Sigmoid colon (tissue), 7 donors: ENCODE measurements at places on chromosomes 5 and 9. TPM values are rescaled to one million over a fixed set of nuclear protein-coding genes. Genes with fewer than 3 reads are reported as not detected.

LMBRD2 gene
- 16.1 TPM for total RNA-seq

CENPH gene
- 1.3 TPM for total RNA-seq

HSPA5 gene
- total RNA-seq, result 55.6 TPM

SCGB3A2 gene
- not detected for total RNA-seq

TEK gene
- 8.9 TPM for total RNA-seq

TAF11L10 gene
- total RNA-seq, result not detected

MARCHF11 gene
- total RNA-seq, result not detected

PCDHGB1 gene
- total RNA-seq, result 2.5 TPM

TAL2 gene
- not detected for total RNA-seq

AQP3 gene
- 4.4 TPM for total RNA-seq

OR1Q1 gene
- total RNA-seq, result not detected

DNA sequence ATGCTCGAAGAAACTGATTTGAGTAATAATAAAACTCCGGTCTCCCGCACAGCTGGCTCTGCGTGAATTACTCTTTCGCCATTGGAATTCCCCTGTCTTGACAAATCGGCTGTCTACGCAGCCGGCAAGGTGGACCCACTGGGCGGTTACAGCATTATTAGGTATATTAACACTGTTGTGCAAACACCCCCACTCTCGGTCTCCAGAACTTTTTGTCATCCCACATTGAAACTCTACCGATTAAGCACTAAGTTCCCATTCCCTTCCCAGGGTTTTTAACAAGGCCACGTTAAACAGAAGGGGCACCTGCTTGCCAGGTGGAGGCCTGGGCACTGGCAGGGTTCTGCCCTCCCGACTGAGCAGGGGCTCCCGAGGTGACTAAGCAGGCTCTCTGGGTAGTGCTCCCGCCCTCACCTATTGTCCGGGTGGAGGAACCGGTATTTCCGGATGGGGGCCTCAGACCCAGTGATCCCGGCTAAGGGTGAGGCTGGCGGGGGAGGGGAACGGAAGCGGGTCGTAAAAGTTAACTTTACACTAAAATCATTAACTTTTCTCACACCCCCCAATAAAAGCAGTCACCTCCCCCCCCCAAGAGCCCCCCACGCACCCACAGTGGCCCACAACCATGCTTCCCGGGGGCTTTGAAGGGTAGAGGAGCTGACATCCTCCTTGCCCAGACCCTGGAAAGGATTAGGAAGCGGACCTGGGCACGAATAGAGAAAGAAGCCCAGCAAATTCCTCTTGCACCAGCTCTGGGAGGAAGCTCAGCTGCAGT, 53.5 kb upstream of the TJP2 start:
- no peak for DNase-seq

DNA sequence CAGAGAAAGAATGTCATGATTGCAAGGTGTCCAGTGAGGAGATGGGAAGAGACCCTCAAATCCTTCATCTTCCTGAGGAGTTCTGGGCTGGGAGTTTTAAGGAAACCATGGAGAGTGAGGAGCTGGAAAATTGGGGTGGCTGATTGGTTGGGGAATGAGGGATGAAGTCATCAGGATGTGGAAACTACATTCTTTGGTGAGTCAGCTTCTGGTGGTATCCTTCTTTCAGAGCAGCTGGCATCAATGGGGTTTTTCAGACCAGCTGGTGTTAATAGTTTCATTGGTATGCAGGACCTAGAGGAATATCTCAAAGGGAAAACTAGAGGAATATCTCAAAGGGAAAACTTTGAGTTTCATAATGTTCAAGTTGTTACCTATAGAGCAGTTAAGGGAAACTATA, 45.2 kb downstream of the RNF180 start:
- DNase-seq, result no peak

GRCh38 chr5:173187054-173187743, 42.9 kb downstream of the BNIP1 start:
- DNase-seq, result no peak

- peak; percentile 86 for DNase-seq
Measured at GRCh38 chr5:10331341-10331796, 22.1 kb upstream of the MARCHF6 start.

DNA sequence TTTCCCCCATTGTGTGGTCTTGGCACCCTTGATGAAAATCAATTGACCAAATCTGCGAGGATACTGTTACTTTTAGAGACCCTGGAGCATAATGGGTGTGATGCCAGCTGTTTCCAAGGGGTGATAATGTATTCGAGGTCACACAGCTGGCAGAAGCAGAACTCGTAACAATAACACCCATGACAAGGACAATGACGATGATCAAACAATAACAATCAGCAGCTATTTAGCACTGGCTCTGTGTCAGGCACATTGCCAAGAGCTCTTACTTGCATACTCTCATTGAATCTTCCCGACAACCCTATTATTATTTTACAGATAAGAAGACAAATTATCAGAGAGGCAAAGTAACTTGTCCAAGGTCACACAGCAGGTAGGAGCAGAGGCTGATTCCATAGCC, 223.7 kb upstream of the MSX2 start:
- no peak for DNase-seq

GRCh38 chr5:19565466-19565865, 422.5 kb downstream of the CDH18 start:
- DNase-seq, result no peak

DNA sequence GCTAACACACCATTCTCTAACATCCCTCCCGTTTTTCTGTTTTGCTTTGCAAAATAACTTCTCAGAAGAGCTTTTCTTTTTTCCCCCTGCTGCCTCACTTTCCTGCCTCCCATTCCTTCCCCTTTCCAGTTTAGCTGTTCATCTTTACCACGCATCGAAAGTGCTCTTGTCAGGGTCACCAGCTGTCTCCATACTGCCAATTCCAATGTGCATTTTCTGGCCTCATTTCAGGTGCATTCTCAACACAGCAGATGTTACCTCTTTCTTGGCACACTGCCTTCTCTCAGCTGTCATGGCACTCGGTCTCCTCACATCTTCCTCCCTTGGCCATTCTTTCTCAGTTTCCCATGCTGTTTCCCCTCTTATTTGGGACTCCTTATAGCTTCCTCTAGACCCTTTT, 9.5 kb downstream of the ARSK start:
- no peak for DNase-seq

DNA sequence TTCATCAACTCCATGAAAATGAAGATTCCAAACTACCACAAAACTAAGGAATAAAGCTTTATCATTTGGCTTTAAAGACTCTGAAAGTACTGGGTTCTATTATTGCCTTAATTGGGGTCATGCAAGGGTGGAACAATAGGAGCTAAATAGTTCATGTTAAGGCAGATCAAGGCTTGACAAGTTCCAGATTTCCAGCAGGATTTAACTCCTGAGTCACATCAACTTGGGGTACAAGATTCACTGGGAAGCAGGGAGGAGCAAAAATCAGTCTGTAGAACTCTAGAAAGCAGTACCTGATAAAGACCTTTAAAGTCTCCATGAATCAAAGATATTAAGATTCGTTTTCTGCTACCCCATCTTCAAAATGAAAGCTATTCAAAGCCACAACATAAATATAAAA, 41.9 kb upstream of the GLRX start:
- no peak for DNase-seq

DNA sequence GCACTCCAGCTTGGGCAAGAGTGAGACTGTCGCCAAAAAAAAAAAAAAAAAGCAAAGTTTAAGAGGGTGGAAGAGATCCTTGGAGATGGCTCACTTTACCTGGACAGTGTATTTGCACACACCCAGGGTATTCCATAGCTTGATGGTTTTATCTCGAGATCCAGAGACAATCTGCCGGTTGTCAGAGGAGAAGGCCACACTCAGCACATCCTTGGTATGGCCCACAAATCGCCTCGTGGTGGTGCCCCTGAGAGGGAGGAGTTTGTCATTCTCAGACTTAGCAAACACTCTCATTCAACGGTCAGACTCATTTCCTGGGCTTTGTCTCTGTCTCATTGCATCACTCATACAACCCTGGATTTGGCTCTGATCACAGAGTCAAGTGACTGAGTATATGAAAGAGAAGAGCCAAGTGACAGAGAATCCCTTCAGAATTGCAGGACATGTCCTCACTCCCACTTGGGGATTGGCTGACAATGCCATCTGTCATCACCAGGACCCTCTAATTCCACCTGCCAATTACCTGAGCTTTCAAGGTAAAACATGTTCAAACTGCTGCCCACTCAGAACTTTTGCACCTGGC, 2.2 kb downstream of the RACK1 start:
- peak; percentile 50 for DNase-seq

GRCh38 chr5:38403877-38404635, 145.7 kb downstream of the EGFLAM start:
- no peak for DNase-seq

- DNase-seq, result no peak
Measured at GRCh38 chr5:146799671-146800070, 78.9 kb downstream of the PPP2R2B start.

GRCh38 chr5:132060501-132061161, at the start of gene IL3:
Gene IL3, plus strand, starts transcription at chr5:132060655. Its CDS starts 52 bp downstream, at chr5:132060707.
- DNase-seq, result peak; percentile 26

DNA sequence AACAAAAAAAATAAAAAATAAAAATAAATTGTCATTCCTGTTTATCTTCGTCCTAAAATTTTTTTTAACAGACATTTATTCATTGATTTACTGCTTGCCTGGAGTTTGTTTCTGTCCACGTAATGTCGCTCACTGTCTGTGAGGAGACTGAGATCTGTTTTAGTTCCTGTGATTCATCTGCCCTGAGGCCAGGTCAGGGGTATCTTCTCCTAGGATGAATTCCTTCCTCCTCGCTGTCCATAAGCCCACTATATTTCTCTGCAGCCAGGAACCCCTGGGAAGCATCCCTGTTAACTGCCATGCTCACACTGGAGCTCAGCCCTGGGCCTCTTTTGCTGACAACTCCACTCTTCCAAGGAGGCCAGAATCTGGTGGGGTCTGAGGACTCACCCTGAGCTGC, 682.0 kb downstream of the MTRR start:
- no peak for DNase-seq

GRCh38 chr9:7115606-7116005, 357.8 kb downstream of the KDM4C start:
- DNase-seq, result no peak

DNA sequence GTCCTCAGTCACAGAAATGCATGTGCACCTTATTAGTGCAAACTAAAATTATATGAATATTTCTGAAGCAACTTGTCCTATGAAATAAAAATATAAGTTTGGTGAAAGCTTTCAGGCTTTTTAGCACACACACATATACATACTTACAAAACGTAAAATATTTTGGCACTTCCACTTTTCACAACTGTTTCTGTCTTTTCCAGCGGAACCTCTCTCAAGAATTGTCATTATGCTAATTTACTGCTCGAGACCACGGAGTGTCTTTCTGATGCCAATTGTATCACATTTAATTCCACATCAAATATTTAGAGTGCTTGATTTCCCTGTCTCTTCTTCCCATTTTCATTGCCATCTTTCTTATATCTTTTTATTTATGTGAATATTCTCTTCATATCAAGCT, 100.4 kb downstream of the MEF2C start:
- DNase-seq, result no peak

DNA sequence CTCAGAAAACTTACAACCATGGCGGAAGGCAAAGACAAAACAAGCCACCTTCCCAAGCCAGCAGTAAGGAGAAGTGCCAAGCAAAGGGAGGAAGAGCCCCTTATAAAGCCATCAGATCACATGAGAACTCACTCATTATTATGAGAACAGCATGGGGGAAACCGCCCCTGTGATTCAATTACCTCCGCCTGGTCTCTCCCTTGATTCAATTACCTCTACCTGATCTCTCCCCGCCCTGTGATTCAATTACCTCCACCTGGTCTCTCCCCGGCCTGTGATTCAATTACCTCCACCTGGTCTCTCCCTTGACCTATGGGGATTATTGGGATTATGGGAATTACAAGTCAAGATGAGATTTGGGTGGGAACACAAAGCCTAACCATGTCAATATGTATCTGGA, 467.3 kb upstream of the FTMT start:
- no peak for DNase-seq

GRCh38 chr5:127112347-127112864, 39.1 kb upstream of the C5orf63 start:
- no peak for DNase-seq

GRCh38 chr5:15938961-15939360, 240.6 kb downstream of the MARCHF11 start:
- DNase-seq, result no peak

GRCh38 chr9:33294670-33295432, 4.5 kb downstream of the NFX1 start:
- no peak for DNase-seq

DNA sequence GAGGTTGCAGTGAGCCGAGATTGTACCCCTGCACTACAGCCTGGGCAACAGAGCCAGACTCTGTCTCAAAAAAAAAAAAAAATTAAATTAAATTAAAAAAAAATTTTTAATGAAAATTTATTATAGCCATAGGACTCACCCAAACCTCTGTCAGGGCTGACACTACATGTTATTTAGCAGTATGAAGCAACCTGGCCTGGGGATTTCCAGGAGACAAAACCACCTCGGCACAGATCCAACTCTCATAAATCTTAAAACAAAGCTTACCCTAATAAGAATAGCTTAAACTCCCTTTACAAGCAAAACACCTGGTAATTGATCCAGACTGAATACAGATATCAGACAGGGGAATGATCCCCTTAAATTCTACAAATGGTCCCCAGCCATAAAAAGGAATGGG, 38.4 kb downstream of the PPP1R2B start:
- DNase-seq, result no peak

GRCh38 chr5:142901476-142902185, 131.5 kb downstream of the ARHGAP26 start:
- no peak for DNase-seq

DNA sequence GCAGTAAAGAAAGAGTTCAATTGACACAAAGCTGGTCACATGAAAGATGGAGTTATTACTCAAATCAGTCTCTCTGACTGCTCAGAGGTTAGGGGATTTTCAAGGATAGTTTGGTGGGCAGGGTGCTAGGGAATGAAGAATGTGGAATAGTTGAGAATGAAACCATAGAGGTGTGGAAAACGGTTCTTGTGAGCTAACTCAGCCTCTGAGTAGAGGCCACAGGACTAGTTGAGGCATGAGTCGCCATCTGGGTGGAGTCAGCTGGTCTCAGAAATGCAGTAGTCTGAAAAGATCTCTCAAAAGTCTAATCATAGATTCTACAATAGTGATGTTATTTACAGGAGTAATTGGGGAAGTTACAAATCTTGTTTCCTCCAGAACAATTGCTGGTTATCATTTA, 178.9 kb upstream of the SPEF2 start:
- DNase-seq, result no peak

DNA sequence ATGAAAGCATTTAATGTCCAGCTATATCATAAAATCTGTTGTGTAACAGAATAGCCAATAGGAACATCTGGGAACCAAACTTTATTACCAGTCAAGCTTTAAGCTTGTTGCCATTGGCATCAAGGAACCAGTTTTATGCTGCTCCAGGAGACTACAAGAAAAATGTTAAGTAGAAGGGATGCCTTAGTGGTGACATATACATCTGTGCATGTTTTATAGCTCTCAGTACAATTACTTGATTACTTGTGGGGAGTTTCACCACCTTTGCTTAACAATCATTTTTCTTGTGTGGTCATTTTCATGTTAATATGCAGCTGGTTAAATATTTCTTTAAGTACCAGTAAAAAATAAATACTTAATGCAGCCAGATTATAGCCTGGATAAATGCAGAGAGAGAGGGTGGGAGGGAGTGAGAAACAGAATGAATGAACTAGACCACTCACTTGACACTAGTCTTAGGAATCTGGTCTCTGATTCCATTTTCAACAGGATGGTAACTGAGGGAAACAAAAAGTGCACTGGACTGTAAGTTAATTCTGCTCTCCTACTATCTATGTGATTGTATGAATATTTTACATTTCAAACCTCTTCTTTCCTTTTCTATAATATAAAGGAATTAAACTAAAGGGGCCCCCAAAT, 35.7 kb upstream of the LURAP1L start:
- no peak for DNase-seq
